Stimulated activated CD4-positive, alpha-beta T cell treated with anti-CD3 and anti-CD28 coated beads, Interleukin-1b, Interleukin-23, amount 100 ng/mL, for 1 hour (primary cell): ENCODE measurements at places on chromosomes 2 and 18.

DNA sequence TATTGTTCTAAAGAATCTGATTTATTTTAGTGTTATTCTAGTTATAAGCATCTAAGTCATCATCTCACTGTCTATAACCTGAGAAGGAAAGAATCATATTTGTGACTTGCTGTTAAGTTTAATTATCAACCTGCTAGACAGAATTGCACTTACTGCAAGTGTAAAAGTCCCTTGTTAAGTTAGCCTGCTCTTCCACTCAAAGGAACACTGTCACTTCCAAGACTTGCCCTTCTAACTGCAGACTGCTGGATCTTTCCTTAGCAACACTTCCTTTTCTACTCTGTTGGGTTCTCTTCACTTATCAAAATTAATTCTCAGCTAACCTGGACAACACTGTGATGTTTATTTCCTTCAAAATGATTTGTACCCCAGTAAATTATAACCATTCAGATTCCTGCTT, 323.2 kb upstream of the TFPI start:
- DNase-seq, result no peak

- DNase-seq, result no peak
Measured at GRCh38 chr18:35185771-35186170, 55.1 kb upstream of the ZNF397 start.

DNA sequence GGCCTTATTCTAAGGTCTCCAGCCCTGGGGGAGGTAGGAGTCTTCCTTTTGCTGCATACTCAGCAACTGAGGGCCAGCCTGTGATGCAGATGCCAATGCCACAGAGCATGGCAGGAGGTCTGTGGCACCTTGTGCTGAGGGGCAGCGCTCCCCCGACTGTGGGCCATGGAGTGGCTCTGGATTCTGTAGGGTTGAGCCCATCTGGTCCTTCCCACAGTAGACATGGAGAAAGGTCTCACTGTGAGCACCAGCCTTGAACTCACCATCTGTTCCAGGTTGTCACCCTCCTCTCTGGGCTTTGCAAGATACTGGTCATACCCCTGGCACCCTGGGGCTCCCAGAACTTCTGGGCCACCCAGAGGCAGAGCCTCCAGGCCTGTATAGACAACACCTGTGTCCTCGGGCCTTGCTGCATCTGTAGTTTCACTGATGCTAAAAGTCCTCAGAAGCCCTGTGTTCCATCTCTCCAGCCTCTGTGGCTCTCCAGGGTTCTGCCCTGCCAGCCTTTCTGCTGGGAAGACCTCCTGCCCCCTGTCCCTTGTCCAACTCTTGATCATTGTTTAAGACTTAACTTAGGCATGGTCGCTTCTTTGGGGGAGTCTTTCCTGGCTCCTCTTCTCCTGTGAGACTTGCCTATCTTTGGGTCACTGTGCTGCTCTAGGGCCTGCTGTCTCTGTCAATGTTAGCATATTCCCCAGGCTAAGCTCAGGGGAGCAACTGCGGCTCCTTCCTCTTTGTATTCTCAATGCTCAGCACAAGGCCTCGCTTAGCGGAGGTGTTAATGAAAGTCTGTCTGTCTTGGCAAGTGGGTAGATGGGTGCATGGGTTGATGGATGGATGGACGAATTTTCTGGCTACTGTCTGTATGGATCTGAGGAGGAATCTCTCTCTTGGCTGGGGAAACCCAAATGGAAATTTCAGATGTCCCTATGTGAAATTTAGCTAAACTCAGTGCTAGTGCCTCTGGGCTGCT, 160.9 kb downstream of the DYSF start:
- DNase-seq, result no peak

DNA sequence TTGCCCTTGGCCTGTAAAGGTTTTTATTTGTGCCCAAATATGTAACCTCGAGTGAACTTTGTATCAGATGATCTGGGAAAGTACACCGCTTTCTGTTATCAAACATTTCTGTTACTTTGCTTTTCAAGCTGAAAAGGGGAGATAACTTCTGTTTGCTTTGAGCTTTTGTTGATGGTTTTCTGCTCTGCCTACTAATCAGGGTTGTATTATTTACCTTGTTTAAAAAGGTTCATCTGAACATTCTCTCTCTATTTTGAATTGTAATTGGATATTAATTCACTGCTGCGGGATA, 79.4 kb downstream of the XRCC5 start:
- no peak for DNase-seq

DNA sequence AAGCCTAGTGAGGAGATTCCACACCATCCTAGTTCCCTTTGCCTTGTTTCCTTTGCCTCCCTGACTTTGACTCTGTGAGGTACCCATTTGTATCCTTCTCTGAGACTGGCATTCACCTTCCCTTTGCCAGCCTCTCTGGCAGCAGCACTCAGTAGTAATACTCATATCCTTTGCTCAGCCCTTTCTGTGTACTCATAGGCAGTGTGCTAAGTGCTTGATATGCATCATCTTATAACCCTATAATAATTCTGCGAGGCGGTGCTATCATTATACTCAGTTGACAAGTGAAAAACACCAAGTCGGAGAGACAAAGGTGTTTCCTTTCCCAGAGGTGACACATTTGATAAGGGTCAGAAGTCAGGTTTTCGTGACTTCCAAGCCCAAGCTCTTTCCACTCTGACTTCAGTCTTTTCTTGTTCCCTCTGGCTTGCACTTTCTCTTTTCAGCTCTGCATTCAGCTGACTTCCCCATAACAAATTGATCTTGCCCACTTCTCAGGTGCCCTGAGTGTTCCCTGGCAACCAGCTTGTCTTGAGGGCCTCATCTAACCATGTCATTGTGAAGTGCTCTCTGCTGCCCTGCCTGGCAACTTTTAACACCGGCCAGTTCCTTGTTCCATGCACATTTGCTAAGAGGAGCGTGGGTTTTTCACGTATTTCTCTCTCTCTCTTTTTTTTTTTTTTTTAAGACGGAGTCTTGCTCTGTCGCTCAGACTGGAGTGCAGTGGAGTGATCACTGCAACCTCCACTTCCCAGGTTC, 94.5 kb upstream of the UPP2 start:
- DNase-seq, result no peak
